ENCODE measurements at places on chromosomes 16 and 17. TPM values are rescaled to one million over a fixed set of nuclear protein-coding genes. Genes with fewer than 3 reads are reported as not detected.

The LPCAT2 gene
- 5.9 TPM for total RNA-seq

The RNU2-1 gene
- not detected for total RNA-seq

The SLX4 gene
- 2.1 TPM for total RNA-seq

The TMC8 gene
- 0.13 TPM for total RNA-seq

The SPNS2 gene
- total RNA-seq, result 45.6 TPM

The PITPNC1 gene
- 21.7 TPM for total RNA-seq

The XPO6 gene
- 64.2 TPM for total RNA-seq

The PRM1 gene
- not detected for total RNA-seq

The LITAFD gene
- total RNA-seq, result not detected

DNA sequence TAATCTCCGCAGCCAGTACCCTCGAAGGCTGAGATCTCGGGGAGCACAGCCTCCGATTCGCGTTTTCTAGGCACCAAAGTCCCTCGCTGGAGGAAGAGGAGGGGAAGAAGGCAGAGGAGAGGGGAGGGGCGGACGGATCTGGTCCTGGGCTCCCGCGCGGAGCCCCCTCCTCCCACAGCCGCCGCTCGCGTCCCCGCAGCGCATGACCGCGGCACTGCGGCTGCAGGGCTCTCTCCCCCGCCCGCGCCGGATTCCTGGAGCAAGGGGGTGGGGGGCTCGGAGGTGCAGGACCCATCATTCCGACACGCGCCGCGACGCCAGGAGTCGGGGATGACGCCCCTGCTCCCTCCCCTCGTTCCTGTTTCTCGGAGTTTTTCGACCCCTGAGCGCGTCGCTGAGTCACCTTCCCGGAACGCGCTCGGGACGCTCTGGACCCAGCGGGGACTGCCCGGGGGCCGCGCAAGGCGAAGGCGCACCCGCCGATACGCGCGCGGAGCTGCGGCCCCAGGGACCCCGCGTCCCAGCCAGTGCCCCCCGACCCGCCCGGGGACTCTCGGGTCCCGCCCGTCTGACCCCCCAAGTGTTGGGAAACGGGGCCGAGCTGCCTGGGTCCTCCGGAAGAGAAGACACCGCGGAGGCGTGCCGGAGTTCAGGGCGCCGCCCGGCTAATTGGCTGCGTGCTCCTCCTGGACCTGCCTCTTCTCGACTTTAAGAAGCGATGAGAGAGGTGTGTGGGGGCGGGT lies 1.4 kb upstream of the SPHK1 start:
- DNase-seq, result no peak

DNA sequence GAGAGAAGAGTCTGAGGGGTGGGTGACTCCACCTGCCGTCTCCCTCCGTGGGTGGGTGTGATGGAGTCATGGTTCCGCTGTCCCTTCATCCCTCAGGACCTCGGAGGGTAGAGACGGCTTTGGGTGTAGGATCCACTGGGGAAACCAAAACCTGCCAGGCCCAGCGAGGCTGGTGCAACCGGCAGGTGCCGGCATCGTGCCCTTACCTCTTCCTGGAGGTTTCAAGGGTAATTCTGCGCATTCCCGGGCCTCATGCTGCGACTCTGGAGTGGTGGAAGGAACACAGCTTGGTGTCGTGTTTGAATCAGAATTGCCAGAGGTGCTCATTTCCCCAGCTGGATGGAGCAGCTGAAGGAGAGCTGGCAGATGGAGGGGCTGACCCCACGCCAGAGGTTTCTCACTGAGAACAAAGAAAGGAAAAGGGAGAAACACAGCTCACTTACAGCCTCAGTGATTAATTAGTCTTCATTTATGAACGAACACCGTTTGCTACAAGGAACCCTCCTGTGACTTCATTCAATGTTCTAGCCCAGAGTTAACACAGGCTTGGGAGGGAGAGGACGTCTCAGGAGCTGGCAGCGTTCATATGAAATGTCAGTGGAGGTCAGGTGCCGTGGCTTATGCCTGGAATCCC lies 16.3 kb upstream of the ATP2A3 start:
- DNase-seq, result no peak

- DNase-seq, result peak; percentile 45
Measured at GRCh38 chr17:18217412-18218015, 7.9 kb upstream of the LLGL1 start.

DNA sequence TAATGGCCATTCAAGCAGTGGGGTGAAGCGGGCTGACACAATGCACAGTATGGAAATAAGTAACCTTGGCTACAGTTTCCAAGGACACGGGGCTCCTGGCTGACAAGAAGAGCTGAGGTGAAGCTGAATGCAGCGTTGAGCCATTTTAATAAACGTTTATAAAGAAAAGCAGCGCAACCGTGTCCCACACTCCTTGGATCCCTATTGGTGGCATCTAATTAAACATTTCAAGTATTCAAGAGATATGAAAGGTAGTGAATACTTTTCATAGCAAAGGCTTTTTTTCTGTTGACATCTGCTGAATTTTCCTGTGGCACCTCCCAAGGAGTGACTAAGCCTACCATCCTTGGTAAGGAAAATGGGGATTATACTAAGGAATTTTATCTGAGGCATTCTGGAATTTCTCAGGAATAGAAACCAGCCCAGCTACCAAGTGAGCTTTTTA lies 26.5 kb downstream of the DUSP14 start:
- no peak for DNase-seq

- no peak for DNase-seq
Measured at GRCh38 chr17:42097691-42098631, at the start of gene ZNF385C. Gene ZNF385C (minus strand): TSS chr17:42098473. CDS start chr17:42063056, 35,417 bp downstream.

- DNase-seq, result no peak
Measured at GRCh38 chr17:1560858-1561355, 1.7 kb downstream of the PITPNA start.

GRCh38 chr17:16286947-16287562 lies 66.2 kb downstream of the CENPV start:
- DNase-seq, result no peak

DNA sequence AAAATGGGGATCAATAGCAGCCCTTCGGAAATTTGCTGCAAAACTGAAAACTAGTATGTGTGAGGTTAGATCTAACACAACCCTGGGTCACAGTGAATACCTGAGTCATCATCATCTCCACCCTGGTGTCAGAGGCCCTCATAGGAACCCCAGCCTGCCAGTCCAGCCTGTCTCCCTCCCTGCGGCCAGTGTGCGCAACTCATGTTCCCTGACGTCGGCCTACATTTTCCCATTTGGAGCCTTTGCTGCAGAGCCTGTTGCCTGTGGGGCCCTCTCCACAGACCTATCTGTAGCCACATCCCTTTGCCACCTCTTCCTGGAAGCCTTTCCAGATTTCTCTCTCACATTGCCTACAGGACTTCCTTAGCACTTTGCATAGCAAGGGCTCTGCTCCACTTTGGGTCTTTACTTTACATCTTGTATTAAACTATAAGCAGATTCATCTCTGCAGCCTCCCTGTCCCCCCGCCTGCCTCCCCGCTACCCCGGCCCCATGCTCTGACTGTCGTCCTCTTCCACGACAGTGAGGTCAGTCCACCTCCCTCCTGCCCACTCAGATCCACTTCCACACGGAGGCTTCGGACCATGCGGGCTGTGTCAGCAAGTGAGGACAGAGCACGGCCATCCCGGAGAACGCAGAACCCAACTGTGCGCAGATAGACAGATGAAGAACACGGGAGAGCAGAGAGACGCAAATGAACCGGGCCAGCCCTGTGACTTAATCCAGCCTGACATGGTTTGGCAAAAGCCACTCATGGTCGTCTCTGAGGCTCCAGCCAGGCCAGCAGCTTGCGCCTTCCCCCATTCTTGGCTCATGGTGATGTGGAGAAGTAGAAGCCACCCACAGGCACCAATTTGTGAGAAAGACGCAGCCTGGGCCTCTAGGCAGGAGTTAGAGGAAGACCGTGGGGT lies 31.0 kb downstream of the NGFR start:
- no peak for DNase-seq

DNA sequence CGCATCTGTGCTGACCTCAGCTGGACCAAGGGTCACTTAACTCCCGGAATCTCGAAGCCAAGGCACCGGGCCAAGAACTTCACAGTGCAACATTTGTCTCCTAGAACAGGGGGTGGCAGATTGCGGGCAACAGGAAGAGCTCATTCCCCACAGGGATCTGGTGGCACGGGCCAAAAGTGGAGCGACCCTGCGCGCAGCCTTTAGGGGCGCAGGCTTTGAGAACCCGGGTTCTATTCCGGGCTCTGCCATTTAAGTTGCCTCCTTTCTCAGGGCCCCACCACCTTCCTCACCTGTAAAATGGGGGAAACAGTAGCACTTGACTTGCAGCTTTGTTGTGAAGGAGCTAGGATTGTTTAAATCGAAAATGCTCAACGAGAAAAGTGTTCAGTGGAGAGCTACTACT lies 651 bp downstream of the SHMT1 start:
- no peak for DNase-seq

DNA sequence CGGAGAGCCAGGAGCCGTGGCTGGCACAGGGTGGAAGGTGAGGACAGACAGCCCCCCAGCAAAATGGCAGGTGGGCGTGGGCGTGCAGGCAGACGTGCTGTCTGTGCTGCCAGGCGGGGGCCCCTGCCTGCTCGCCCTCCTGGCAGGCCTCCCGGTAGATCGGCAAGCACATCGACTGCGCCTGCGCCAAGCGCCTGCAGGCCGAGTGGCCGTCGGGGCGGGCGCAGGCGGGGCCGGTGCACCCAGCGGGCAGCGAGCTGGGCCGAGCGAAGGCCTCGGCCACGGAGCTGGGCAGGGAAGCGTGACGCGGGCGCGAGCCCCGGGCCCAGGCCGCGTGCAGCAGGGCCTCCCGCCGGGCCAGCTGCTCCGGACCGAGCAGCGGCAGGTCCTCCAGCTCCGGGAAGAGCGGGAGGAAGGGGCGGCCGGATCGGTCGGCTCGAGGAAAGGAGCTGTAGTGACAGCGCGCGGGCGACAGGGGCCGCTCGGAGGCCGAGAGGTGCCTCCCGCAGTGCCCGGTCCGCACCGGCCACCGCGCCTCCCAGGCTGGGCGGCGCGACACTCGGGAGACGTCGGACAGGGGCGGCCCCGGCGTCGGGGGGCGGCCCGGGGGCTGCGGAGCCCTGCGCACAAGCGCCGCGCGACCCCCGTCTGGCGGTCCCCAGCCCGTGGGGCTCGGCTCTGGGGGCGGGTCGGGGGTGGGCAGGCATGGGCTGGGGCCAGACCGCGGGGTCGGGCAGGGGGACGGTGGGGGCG lies 16.9 kb downstream of the GRIN2C start:
- DNase-seq, result peak; percentile 44

DNA sequence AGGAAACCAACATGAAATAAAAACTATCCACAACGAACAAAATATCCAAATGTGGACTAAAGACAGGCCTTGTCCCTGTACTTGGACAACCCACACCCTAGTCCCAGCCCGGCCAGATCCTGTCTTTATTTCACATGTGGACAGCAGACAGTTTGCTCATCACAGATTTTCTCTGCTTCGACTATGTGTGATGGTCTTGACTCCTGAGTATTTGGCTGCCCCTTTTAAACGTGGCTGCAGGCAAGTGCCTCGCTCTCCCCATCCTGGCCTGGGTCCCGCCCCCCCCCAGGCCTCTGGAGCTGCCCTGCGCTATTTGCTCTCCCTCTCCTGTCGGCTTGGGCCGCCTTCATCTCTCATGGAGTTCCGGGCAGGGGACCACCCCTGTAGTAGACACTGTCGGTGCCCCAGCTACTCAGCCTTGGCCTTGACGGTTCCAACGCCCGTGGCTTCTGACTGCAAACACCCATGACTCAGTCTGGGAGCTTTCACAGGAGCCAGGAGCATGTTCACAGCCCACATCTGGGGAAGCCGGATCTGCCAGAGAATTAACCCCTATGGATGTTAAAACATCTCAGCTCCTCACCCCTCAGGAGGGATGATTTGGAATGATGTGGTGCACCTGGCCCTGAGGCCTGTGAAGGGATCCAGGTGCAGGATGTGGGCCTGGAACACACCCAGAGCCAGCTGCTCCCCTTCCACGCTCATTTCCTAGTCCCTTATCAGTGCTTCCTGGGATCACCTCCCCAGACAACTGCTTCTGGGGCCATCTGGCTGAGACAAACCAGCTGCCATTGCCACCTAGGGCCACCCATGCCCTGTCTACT lies 229.7 kb upstream of the RPL38 start:
- no peak for DNase-seq

DNA sequence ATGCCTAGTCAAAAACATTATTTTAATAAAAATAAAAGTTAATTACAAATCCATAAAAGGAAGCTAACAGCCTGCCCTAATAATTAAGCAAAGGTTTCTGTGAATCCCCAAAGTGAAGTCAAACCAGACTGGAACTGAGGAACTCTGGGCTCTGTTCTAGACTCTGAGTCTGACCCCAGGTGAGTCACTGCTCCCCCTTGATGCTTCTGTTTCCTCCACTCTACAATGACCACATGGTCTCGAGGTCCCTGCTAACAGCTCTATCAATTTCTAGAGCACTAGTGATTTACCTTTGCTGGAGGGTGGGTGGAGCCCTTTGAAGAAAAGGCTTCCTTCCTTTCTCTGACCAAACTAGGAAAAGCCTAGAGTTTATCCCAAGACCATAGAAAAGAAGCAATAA lies 32.4 kb downstream of the XPO6 start:
- DNase-seq, result peak; percentile 35

- no peak for DNase-seq
Measured at GRCh38 chr16:66414891-66415290, 12.2 kb upstream of the BEAN1 start.

DNA sequence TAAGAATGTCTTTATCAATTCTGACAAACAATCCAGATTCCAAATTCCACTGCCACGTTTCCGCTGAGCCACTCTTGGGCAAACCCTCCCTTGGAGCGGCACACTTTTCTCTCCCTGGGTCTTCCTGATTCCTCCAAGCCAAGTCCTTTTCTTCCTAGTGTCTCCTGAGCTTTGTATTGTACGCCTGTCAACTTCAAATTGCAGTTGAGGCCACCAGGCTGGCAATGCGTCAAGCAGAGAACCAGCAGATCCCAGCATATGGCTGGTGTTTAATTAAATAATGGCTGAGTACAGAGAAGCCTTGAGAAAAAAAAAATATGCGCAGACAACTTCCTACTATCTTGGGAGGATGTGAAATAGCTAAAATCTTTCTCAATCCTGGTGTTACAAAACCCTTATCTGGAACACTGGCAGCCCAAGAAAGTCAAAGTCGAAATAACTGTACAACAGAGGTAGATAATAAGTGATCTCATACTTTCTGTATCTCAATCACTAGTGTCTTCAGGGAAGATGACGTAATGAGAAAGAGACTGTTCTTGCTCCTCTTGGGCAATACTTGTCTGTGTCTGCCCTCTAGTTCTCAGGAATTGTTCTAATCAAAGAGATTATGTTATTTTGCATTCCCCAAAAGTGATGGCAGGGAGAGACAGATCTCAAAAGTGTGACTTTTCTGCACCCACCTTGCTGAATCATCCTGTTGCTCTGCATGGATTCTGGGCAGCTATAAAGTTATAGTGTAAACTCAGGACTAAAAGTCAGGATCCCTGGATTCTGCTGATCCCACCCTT lies 15.0 kb downstream of the SMIM36 start:
- no peak for DNase-seq

DNA sequence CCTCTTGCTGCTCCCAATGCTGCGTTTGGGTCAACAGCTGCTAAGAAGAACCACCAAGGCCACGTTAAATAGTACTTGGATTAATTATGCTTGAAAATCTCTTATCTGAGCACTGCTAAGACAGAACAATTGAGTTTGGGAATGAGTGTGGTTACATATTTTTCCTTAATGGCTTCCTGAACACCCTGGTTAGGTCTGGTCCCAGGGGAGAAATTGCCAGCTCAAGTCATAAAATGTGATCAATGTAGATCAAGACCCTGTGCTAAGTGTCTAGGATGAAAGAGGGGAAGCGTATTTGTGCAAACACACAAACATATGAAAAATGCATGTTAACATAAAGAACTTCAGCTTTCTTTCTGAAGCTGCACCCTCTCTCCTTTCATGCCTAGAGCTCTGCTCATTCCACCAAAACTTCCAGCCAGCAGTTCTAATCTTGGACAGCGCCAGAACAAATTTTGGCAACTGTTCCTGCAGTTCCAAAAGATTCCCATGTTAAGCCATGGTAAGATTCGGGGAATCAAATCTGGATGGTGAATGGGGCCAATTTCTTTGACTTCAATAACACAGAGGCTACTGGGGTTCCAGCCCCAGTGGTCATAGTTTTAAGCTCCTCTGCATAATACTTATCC lies 72.0 kb downstream of the ZFHX3 start:
- DNase-seq, result no peak
